Stimulated activated CD8-positive, alpha-beta memory T cell treated with anti-CD3 and anti-CD28 coated beads, Interleukin-15, amount 100 ng/mL, for 24 hours (primary cell): ENCODE measurements at places on chromosomes 11 and 22.

DNA sequence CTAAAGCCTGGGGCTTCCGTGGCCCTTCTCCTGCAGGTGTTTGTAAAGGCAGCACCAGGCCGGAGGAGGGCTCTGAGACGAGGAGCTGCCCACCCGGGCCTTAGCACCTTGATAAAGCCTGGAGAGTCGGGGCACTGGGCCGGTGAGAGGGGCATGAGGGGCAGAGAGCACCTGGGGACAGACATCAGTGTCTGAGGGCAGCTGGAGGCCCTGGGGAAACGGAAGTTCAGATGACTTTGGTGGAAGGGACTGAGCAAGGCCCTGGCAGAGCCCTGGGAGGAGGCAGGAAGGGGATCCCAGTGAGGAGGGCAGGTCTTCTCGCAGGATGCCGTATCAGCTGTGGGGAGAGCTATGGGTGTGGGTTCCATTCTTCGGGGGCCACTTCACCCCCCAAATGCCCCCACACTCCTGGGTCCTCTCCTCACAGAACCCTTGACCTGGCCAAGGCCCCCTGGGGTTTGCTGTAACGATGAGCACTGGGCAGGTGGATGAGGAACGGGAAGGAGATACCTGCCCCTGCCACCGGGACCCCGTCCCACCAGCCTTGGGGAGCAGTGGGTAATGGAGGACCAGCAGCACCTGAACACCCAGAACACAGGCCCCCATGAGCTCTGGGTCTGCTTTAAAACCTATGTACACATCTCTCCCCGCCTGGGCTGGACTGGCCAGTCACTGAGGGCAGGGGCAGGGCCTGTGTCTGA lies 7.4 kb downstream of the C1QTNF6 start:
- DNase-seq = no peak

DNA sequence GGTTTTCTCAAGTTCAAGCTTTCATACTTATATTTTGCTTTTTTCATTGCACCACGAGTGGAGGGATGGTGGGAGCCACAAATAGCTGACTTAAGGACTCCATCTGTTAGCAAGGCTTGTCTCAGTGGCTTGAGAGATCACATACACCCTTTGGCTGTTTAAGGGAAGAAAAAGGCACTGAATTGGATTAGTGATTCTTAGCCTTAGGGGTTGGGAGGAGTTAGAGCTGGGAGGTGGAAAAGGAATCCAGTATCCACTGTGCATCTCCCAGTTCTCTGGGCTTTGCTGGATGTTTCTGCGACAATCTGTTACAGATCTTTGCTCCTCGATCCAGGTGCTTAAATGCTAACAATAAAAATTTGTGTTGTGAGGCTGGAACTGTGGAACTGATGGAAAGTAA lies 593.6 kb downstream of the CNTN5 start:
- no peak for DNase-seq

DNA sequence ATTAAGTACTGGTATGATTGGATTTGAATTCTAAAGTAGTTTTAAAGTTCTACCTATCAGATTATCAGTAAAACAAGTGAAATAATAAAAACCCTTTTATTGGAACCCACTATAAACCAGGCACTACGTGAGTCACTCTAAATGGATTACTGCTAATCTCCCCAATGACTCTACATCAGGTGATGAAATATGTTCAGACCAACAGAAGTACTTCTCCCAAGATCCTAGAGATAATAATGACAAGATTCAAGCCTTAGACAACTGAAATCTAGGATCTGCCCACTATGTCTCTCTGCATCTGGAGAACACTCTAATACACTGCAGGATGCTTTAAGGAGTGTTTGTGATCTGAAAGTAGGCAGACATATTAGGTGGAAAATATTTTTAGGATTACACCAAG lies 652.1 kb upstream of the CHORDC1 start:
- DNase-seq = no peak

GRCh38 chr22:46604306-46604690 lies 15.9 kb upstream of the GRAMD4 start:
- DNase-seq = no peak

- no peak for DNase-seq
Measured at GRCh38 chr11:109821511-109821910, 271.7 kb upstream of the ZC3H12C start.

- DNase-seq = no peak
Measured at GRCh38 chr11:62622476-62623089, 797 bp upstream of the B3GAT3 start.

- no peak for DNase-seq
Measured at GRCh38 chr11:46279126-46280099, 2.0 kb downstream of the CREB3L1 start.

DNA sequence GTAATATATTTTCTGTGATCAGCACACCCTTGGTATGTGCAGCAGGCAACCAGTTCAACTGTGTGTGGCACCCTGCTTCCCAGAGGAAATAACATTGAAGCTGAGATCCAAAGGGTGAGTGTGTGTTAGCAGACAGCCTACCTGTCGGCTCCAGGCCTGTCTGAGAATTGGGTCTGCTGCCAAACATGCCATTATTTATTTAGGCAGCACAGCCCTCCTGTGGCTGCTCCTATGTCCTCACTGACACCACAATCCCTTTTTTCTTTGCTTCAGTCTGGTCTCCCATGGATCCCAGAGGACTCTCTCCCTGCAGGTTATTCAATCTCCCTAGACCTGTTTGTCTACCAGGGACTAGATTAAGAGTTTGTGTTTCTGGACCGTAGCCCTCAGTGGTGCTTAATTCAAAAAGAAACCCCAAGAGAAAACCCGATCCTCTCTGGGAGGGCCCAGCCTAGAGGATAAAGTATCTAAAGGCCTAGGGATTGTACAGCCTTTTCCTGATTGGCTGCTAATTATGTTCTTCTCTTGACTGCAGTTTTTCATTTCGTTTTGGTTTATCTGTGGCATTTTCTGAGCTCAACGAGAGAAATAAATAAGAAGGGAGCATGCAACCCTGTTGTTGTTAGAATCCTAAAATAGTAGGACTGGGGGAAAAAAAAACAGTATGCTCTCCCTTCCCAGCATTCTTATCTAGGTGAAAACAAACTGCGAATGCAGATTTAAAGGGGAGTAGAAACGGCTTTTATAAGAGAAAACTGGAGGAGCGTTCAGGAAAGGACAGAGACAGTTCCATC lies 24.1 kb downstream of the KCNE3 start:
- DNase-seq = no peak

- no peak for DNase-seq
Measured at GRCh38 chr11:121214861-121215260, 77.7 kb upstream of the SC5D start.
